ENCODE measurements at places on chromosomes 12 and 14.

DNA sequence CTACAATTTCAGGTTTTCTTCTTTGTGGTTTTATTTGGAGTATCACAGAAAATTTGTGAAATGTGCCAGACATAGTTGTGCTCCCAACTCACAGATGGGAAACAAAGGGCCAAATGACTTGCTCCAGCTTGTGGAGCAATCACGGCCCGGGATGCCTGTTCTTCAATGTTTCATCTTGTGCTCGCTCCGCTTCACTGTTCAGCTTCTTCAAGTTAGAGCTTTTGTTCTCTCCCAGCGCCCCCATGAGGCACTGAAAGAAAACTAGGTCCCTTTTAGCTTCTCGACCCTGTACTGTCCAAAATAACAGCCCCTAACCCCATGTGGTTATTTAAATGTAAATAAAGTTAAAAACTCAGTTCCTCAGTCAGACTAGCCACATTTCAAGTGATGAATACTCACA is 187.9 kb upstream of the STXBP6 start:
- no peak for DNase-seq

DNA sequence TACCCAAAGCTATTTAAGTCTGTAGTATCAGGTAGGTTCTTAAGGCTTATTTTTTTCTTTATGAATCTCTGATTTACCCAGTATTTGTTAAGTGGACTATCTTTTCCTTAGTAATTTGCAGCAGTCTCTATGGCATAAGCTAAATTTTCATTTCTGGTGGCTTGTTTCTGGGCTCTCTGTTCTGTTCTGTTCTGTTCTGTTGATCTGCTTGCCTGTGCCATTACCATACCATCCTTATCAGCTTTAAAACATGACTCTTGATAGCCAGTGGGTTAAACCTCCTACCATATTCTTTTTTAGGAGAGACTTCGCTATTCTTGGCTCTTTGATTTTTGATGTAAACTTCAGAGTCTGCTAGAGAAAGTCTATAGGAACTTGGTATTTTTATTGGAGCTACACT is 46.8 kb downstream of the PCNX1 start:
- DNase-seq: no peak

DNA sequence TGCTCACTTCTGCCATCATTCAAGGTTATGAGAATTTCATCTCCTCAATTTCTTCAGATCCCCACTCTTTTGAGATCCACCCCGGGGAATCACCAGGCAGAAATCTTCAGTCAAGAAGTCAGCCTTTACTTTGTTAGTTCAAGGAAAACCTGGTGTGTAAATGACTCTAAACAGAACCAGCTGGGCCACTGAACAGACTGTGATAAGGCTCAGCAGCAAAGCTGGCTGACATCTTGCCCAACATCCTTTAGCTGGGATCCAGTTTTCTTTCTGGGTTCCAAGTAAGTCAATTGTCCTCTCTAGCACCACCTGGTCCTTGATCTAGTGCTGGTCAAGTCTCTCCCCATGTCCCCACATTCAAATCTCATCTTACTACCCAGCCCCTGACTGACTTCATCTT is 11.6 kb downstream of the CLMN start:
- no peak for DNase-seq

GRCh38 chr12:58918469-58918844 is 1.8 kb downstream of the LRIG3 start:
- DNase-seq: no peak

GRCh38 chr12:11672256-11673191 is 23.1 kb downstream of the ETV6 start:
- DNase-seq: no peak

GRCh38 chr14:21846227-21846885 is 172.7 kb upstream of the OR4E1 start:
- DNase-seq: peak; percentile 52

DNA sequence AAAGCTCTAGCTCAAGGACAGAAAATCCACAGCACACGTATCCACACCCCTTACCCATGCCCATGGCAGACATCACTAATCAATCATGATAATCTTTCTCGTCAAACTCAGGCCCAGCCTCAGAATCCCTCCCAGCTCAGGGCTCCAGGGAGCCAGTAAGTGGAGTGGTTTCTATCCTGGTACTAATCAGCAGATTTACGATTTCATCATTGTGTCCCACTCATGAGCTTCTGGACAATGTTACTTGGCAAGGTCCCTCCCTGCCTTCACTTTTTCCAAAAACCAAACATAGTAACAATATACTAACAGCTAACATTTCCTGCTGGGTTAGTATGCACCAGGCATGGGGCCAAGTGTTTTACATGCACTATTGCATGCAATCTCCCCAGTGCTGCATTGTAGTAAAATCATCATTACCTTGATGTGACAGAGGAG is 45.8 kb upstream of the NCOR2 start:
- no peak for DNase-seq

DNA sequence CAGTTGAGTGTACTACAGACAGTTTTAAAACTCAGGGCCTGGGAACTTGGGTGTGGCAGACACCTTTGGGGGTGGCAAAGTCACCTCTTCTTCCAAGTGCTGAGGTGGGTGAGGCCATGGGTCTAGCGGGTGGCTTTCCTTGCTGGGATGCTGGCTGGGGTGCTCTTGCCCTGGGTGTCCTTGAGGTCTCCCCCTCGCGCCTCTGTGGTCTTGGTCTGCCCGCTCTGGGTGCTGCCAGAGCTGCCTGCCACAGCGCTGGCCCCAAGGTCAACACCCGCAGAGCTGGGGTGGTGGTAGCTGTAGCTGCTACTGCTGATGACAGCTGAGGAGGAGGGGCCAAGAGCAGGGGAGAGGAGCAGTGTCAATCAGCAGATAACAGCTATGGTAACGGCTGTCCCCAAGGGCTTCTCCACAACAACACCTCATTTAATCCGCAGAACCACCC is 6.8 kb downstream of the KRT74 start:
- peak; percentile 91 for DNase-seq

GRCh38 chr12:6177642-6178358 is 22.4 kb upstream of the CD9 start:
- DNase-seq: no peak

DNA sequence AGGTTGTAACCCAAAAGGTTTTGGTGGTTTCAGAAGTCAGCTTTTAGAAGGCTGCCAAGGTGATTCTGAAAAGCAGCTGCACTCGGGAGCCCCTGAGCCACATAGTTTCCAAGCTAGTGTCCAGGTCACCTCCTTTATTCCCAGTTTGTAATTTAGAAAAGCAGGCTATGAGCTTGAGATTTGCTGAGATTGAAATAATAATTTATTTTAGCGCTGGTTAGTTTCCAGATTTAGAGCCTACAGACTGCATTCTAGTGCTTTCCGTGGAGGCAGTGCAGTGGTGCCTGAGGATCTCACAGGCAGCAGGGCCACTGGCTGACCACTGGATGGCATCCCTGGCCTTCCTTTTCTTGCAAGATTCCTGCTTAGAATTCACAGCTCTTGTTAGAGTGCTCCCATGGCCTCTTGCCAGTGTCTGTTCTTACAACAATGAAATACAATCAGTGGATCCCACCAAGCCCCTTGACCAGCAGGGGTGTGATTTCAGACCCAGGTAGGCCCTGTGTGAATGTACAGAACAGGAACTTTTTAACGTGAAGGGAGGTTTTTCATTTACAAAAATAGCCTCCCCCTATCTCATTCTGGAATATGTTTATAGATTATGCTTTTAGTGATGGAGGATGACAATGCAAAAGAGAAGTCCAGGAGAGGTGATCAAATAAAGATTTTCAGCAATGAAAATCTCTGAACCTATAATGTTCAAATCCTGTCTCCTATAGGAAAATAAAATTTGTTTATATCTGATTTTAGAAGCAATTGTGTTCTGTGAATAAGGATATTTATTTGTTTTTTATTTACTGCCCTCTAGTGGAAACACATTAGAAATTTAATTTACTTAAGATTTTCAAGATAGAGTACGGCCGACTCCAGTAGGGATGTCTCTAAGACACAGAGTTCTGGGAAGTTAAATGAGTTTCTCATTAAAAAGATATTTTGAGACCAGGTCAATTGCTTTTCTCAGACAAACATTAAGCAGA is 362.1 kb upstream of the STXBP6 start:
- DNase-seq: no peak

DNA sequence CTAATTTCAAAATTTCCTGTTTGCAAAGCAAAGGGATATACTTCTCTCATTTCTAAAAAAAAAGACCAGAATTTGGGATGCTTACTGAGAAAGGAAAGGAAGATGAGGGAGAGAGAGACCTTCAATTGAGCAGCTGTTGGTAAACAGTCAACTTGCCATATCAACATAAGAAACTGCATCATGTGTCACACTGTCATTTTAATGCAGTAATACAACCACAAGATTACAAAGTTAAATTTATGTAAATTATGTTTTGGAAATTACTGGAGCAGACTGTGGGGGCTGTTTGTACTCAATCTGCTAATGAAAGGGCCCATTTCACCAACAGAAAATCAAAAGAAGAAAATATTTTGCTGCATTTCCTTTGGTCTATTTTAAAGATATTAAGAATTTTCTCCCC is 370.4 kb upstream of the TMPO start:
- DNase-seq: no peak

- no peak for DNase-seq
Observed at GRCh38 chr12:65495233-65495632, 216.8 kb downstream of the MSRB3 start.

DNA sequence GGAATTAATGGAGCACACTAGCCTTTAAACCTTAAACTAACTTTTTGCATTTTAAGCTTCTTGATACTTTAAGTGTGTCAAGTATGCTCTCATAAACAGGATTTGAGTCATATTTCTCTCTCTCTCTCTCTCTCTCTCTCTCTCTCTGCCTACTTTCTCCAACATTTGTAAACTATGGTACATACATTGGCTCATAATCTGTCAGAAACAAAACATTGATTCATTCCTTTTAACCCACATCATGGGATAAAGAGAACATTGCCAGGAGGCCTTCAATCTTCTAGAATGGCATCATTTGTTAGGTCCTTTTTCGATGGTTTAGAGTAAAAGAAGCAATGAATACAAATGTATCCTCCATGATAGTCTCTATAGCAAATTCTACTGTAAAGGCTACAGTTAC is 81.6 kb upstream of the RERGL start:
- no peak for DNase-seq

GRCh38 chr14:88380405-88380804 is 5.1 kb upstream of the SPATA7 start:
- DNase-seq: no peak
